IMR-90 (cell line): ENCODE measurements at places on chromosomes 2 and 18. TPM values are rescaled to one million over a fixed set of nuclear protein-coding genes. Genes with fewer than 3 reads are reported as not detected.

- no peaks in the 10 kb centered on the region for H3K4me1 ChIP-seq
- no peaks in the 10 kb centered on the region for H3K27me3 ChIP-seq
- no peaks in the 10 kb centered on the region for H3K36me3 ChIP-seq
Observed at GRCh38 chr18:22816266-22817176, 116.6 kb upstream of the RBBP8 start.

GRCh38 chr2:10019602-10020400 lies 23.5 kb upstream of the KLF11 start:
- peaks cover 8% of the 10 kb centered on the region; the same call in 1 of the 2 replicates for H3K27me3 ChIP-seq
- no peak overlapping the region for H3K4me3 ChIP-seq
- peaks cover 2% of the 10 kb centered on the region; the same call in 1 of the 2 replicates for H3K4me1 ChIP-seq
- H3K36me3 ChIP-seq = no peaks in the 10 kb centered on the region

Gene MTERF4
- polyA plus RNA-seq = 21.5 and 26.6 TPM in 2 replicates

DNA sequence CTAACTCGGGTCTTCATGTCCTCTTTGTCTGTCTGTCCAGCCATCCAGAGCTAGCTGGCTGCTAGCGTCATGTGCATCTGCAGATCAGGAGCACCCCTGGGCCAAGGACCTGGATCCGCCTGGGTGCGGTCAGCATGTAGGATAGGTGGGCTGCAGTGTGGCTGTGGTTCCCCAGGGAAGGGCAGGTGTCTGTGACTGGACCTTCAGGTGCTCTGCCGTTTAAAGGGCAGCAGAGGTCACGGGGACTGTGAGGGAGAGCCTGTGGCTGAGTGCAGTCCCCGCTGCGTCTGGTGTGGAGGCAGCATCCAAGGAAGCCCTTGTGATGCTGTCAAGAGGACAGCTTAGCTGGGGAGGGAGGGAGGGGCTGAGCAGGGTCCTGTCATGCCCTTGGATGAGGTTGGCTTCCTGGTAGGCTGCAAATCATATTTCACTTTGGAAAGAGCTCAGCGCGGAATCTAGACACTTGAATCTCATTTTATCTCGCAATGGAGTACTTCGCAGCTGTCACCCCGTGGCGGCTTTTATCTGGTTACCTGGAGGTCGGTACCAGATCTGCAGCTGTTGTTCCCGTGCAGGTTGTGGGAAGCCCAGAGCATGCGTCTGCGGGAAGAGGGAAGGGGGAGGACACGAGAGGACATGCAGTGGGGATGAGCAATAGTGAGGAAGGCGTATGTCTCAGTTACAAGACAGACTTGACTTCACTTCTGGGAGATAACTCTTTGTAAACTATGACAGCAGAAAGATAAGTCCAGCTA lies 5.9 kb upstream of the RALB start:
- H3K27me3 ChIP-seq = peaks cover 11% of the 10 kb centered on the region; the same call in 1 of the 2 replicates
- peak; percentile 38 for DNase-seq
- no peak overlapping the region for H3K27ac ChIP-seq
- no peaks in the 10 kb centered on the region for H3K36me3 ChIP-seq

DNA sequence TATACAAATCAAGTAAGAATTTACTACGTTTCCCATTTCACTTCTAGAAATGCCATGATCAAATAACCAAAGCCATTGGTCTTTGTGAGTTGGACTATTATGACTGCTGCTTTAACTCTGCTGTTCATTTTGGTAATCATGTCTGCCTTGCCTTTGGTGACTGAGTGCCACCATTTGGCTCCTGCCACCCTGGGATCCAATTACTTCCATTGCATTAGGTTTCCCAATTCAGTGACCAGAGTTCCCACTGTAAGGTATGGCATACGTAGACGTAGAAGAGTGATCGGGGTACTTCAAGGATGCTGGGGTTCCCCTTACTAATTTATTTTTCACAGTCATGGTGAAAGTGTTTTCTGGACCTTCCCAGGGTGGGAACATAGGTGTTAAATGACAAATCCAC lies 90.1 kb downstream of the SPIRE1 start:
- H3K4me3 ChIP-seq = no peak overlapping the region
- H3K27me3 ChIP-seq = no peaks in the 10 kb centered on the region
- no peaks in the 10 kb centered on the region for H3K4me1 ChIP-seq
- DNase-seq = no peak
- no peaks in the 10 kb centered on the region for H3K36me3 ChIP-seq
- no peak overlapping the region for H3K27ac ChIP-seq

Gene EMX1
- polyA plus RNA-seq = not detected in 2 replicates

GRCh38 chr18:31658670-31659575 lies 25.5 kb downstream of the B4GALT6 start:
- no peaks in the 10 kb centered on the region for H3K27me3 ChIP-seq
- no peak overlapping the region for H3K27ac ChIP-seq
- H3K36me3 ChIP-seq = no peaks in the 10 kb centered on the region

- H3K4me3 ChIP-seq = no peak overlapping the region
- H3K36me3 ChIP-seq = no peaks in the 10 kb centered on the region
- H3K27me3 ChIP-seq = peaks cover 31% of the 10 kb centered on the region
- no peak overlapping the region for H3K27ac ChIP-seq
- peaks cover 5% of the 10 kb centered on the region; the same call in 1 of the 2 replicates for H3K4me1 ChIP-seq
Observed at GRCh38 chr2:120571015-120571728, 164.5 kb upstream of the GLI2 start.

Gene TTN
- 0.02 and 0.03 TPM in 2 replicates for polyA plus RNA-seq
